ENCODE measurements at places on chromosomes 11 and 22.

DNA sequence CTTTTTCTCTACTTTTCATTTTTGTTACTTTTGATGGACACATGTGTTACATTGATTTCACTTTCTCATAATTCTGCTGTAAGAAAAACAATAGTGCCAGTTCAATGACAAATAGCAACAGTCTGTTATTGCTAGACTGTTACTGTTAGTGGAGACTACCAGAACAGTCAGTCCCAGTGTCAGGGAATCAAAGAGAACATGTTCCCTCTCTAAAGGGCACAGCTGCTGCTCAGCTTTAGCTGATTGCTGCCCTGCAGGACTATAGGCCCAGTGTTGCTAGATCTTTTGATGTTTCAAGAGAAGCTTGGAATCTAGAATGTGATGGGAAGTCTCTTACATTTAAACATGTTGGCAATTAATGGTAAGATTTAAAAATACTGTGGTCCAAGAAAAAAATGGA lies 3.4 kb downstream of the BIRC3 start:
- DNase-seq, result no peak

DNA sequence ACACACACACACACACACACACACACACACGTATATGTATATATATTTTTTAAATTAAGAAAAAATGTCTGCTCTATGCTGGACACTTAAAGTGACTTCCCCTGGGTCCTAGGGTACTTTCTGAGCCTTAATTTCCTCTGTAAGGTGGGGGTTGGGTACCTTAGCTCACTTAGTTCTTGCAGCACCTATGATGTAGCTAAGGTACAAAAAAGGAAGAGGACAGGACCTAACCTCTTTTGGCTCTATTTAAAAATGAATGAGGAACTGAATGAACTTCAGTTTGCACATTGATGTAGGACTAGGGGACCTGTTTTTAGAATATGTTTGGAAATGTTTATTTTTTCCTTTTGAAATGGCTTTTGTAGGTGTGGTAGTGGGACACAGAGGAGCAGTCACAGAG lies 11.1 kb downstream of the SREBF2 start:
- DNase-seq, result no peak

GRCh38 chr11:125132596-125132995 lies 21.2 kb upstream of the TMEM218 start:
- no peak for DNase-seq

GRCh38 chr22:50600538-50600937 lies at the start of gene MAPK8IP2:
Gene MAPK8IP2 (plus strand): TSS chr22:50600793. CDS start chr22:50600819, 26 bp downstream.
- no peak for DNase-seq

DNA sequence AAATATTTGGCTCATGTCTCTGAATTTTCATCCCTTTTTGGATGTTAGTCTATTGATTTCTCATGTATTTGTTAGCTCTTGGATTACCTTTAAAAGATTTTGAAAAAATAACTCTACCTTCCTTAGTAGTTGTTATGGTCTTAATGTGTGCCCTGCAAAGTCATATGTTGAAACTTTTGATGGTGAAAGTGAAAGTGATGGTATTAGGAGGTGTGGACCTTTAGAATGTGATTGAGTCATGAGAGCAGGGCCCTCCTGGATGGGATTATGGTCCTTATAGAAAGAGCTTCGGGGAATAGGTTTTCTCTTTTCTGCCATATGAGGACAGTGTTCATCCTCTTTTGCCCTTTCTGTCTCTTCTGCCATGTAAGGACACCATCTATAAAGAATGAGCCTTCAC lies 33.6 kb upstream of the MPPED2 start:
- no peak for DNase-seq

DNA sequence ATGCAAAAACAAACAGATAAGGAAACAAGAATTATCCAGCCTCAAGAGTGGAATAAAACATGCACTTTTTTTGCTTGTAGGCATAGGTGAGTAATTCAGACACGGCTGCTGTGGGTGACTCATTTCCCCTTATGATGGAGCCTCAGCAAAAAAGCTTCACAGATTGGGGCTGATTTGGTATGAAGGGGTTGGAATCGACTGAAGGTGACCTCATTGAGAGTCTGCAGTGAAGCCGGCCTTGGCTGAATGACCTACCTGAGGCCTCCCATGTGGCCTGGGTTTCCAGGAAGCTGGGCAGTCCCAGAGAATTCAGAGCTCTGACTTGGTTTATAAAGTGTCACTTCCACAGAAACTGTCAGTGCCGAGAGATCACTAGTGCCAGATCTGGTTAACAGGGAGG lies 34.2 kb upstream of the VPREB1 start:
- no peak for DNase-seq

DNA sequence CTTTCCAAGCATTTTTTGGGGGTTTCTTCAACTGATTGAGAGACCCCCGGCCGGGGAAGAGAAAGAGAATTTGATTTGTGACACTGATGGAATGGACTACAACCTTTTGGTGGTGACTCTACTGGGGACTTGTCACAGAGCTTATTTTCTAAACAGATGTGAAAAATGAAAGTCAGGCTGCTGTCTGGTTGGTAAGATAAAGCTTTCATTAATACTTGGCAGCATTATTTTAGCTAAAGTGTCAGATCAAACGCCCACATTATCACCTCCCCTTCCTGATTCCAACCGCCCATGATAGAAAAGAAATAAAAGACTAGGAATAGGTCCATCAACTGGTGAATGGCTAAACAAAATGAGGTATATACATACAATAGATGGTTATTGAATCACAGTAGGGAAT lies 45.6 kb upstream of the EHF start:
- DNase-seq, result no peak

- no peak for DNase-seq
Measured at GRCh38 chr11:100878474-100878873, 191.4 kb downstream of the ARHGAP42 start.

GRCh38 chr11:105220121-105220520 lies 80.6 kb upstream of the CARD18 start:
- no peak for DNase-seq

DNA sequence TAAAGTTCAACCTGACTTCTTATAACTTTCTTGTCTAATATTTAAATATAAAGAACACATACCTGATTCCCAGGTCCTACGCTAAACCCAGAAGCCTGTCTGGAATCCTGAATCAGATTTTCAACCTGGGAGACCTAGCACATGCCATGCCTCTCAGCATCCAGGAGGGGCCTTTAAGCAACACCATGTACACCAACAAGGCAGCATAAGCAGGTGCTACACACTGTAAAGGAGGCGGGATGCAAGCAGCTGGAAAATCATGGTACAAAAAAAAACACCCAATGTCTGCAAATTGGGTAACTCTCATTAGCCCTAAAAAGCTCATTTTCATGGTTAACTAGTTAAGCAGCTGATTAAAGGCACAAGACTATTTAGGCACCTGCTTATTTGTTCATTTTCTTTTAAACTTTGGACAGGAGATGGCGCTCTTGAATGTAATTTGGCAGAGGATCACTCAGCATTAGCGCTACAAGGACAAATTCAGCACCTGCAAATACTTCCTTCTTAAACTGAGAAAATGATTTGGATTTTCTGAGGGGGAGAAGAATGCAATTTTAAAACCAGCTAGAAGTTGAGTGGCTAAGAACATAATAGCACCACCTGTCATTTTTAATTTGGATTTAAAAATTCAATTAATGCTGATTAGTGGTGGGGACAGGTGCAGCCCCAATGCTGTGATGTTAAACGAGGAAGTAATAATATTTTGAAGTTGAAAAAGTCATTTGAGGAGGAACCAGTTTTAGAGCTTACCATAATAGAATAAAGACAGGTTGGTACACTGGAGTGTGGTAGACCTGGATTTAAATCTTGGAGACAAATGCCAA lies 104.0 kb downstream of the FAR1 start:
- DNase-seq, result no peak

DNA sequence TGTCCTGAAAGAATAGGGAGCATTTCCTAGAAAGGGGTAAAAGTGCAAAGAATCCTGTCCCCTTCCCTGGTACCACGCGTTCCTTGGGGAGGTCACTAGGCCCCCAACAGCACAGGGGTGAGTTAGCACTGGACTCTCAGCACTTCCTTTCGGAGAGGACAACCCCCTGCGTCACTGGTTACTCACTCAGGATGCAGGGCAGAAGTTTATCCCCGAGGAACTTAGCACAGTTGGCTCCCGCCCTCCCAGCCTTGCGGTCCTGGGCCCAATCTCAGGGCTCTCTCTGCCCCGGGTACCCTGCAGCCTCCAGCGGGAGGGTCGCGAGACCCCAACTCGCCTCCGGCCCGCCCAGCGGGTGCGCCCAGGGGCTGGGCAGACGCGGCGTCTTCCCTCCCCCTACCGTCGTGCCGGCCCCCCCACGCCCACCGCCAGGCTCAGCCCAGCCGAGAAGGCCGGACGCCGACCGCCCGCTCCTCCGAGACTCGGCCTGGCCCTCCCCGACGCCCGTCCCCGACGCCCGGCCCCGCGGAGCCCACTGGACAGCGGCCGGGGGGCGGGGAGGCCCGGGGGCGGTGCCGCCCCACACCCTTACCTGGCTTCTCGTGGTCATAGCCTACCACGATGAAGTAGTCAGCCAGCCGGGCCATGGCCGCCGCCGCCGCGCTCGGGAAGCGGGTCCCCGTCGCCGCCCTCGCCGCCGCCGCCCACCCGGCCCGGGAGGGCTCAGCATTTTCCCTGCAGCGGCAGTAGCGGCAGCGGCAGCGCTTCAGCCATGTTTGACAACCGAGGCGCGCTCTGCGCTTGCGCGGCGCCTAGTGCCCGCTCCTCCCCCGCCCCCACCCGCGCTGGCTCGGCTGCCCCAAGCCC lies at the start of gene SBF2:
SBF2 (minus strand) TSS at position 797 of the 867 bp plus-strand sequence; CDS start at position 647, 150 bp downstream.
- peak; percentile 84 for DNase-seq

- no peak for DNase-seq
Measured at GRCh38 chr22:19664951-19665783, 49.1 kb upstream of the SEPTIN5 start.

- DNase-seq, result peak; percentile 66
Measured at GRCh38 chr11:115659061-115659963, 155.1 kb upstream of the CADM1 start.

DNA sequence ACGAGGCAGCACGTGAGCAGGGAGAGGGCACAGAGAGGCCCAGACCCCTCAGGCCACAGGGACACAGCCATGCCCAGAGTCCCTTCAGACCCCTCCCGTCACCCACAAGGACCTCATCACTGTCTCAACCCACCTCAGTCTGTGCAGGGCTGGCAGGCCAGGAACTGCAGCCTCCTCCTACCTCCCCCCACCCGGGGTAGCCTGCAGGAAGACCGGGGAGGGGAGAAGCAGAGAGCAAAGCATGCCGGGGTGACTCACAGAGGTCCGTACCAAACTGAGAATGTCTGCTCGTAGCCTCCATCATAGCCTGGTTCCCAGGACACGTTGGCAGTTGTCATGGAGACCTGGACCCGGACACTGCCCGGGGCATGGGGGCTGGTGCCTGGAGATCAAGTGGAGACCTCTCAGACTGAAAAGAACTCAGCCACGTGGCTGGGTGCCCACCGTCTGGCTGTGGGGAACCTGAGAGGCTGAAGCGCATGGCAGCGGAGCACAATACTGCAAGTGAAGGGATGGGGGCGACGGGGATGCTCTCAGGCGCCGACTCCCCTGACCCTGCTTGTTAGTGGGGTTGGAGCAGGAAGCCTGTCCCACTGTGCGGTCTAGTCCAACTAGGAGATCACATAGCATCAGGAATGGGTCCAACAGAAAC lies 27.2 kb downstream of the IGSF9B start:
- DNase-seq, result no peak

- no peak for DNase-seq
Measured at GRCh38 chr11:73971175-73971719, 11.4 kb downstream of the UCP2 start.

- no peak for DNase-seq
Measured at GRCh38 chr11:45856044-45856468, 8.8 kb downstream of the CRY2 start.

- DNase-seq, result no peak
Measured at GRCh38 chr22:47571616-47572015, 809.2 kb downstream of the TBC1D22A start.

- no peak for DNase-seq
Measured at GRCh38 chr11:128690665-128691101, 3.2 kb upstream of the FLI1 start.

DNA sequence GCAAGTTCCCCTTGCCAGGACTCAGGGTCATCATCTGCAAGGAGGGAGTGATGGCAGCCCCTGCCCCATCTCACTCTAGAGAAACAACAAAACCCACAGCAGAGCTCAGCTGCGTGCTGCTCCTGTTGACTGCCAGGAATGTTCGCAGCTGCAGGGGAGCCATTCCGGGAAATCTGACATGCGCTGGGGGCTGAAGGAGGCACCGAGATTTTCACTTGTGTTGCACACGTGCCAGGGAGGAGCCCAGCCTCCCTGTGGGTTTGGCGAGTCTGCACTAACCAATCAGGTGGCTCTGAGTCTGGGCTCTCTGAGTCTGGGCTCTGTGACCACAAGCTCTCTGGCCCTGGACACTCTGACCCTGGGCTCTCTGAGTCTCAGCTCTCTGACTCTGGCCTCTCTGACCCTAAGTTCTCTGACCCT lies 10.5 kb downstream of the FGF3 start:
- no peak for DNase-seq

GRCh38 chr22:39134366-39135091 lies 18.0 kb downstream of the CBX7 start:
- DNase-seq, result no peak

GRCh38 chr11:4577761-4578160 lies 3.8 kb upstream of the OR52I2 start:
- DNase-seq, result no peak

DNA sequence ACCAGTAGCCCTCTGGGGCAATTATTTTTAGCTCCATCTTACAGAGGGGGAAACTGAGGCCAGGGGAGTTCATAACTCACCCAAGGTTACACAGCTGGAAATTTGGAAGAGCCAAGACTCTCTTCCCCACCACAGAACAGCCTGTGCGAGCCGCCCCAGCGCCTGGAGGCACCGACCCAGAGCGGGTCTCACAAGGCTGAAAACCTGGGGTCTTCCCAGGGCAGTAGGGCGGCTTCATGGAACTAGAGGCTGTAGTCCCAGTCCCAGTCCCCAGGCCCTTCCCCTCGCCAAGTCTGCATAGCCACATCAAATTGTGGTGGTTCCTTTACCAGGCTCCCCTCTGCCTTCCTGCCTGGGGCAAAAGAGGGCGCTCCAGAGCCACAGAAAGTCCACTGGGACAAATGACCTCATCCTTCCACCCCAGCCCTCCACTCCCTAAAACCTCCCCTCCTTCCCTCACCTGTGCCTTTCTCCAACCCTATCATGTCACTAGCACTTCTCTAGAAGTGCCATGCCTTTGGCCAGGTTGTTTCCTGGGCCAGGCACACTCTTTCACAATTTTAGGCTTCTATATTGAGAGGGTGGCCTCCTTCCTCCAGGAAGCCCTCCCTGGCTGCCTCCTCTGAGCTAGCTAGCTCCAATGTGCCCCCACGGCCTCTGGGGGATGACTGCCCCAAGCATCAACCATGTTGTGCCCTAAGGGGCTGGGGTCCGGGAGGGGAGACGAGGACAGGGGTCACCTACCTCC lies 15.2 kb upstream of the CDC42EP1 start:
- DNase-seq, result peak; percentile 61

DNA sequence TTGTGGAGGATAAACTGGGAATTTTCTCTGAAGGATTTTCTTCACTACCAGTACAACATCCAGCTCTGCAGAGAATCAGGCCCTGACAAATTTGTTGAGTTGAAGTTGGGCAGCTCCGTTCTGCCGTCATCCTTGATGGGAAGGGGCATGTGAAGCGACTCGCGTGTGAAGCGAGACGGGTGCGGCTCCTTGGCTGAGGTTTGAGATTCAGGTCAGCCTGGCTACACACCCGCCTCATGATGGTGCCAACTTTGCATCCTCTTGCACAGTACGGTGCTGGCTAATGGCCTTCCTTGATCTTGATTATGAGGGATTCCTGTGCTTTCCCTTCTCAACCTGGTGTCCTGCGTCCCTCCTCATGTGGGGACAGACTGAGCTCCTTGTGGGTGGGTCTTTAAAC lies 19.7 kb upstream of the CDC42EP2 start:
- no peak for DNase-seq
